ENCODE measurements at places on chromosomes 5 and 9. TPM values are rescaled to one million over a fixed set of nuclear protein-coding genes. Genes with fewer than 3 reads are reported as not detected.

DNA sequence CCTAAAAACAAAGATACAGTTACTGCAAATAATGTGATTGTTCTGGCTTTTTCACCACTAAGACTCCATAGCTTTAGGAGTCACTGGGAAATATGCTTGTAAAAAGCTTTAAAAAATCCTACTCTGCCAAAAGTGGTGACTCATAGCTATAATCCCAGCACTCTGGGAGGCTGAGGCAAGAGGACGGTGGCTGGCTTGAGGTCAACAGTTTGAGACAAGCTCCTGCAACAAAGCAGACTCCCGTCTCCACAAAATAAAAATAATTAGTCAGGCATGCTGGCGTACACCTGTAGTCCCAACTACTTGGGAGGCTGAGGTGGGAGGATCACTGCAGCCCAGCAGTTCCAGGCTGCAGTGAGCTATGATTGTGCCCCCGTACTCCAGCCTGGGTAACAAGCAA lies 406.4 kb downstream of the HTR1A start:
- H3K4me3 ChIP-seq = no peak overlapping the region
- H3K27ac ChIP-seq = no peak overlapping the region
- DNase-seq = no peak
- no peaks in the 10 kb centered on the region for H3K27me3 ChIP-seq
- no peaks in the 10 kb centered on the region for H3K4me1 ChIP-seq

GRCh38 chr9:124239249-124240073 lies 18.3 kb upstream of the NEK6 start:
- H3K27me3 ChIP-seq = peaks cover 28% of the 10 kb centered on the region
- no peak for DNase-seq
- H3K27ac ChIP-seq = no peak overlapping the region
- peaks cover 19% of the 10 kb centered on the region for H3K4me1 ChIP-seq
- H3K36me3 ChIP-seq = peaks cover 2% of the 10 kb centered on the region

The CPLANE1 gene
- total RNA-seq = 31.4 TPM

DNA sequence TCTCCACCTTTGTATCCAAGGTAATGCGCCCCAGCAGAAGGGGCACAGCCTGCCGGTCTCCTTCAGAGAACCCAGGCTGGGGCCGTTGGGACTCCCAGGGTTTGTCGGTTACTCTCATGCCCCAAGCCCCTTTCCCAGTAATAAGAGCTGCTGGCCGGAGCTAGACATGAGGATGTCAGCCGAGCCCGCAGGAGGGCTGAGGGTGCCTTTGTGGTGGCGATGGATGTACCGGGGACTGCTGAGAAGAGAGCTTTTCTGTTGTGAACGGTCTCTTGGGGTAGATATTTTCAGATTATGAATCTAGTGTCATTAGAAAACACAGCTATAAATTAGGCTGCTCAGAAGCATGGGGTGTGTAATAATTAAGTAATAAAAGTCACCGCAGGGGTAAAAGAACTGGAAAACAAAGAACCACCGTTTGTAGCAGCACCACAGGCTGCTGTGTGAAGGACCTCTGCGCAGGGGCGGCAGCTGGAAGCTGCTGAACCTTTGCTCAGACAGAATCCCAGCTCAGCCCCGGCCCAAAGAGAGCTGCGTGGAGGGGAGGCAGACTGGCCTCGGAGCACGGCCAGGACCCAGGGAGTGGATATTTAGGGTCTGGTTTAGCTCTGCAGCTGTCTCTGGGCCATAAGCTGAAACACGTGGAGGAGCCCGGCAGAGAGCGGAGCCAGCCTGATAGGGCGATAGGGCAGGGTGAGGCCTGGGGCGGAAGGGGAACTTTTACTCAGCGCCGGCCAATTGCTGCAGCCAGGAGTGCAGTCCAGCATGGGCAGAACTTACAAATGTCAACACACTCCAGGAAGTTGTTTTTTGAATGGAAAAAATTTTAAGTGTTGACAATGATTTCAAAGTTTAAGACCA lies 50.5 kb upstream of the BARHL1 start:
- H3K27me3 ChIP-seq = peaks cover 19% of the 10 kb centered on the region
- H3K27ac ChIP-seq = no peak overlapping the region
- no peaks in the 10 kb centered on the region for H3K4me1 ChIP-seq
- peaks cover 1% of the 10 kb centered on the region for H3K36me3 ChIP-seq

- peaks cover 14% of the 10 kb centered on the region for H3K4me1 ChIP-seq
- no peak overlapping the region for H3K27ac ChIP-seq
- no peaks in the 10 kb centered on the region for H3K27me3 ChIP-seq
- H3K36me3 ChIP-seq = peaks cover 5% of the 10 kb centered on the region
- H3K4me3 ChIP-seq = no peak overlapping the region
Observed at GRCh38 chr9:125589287-125589686, 117.7 kb downstream of the MAPKAP1 start.

- no peak overlapping the region for H3K27ac ChIP-seq
- H3K4me3 ChIP-seq = no peak overlapping the region
- no peak for DNase-seq
- no peaks in the 10 kb centered on the region for H3K36me3 ChIP-seq
- H3K27me3 ChIP-seq = peaks cover 32% of the 10 kb centered on the region
Observed at GRCh38 chr5:5141625-5142525, 1.7 kb downstream of the ADAMTS16 start.

- H3K4me1 ChIP-seq = peaks cover 13% of the 10 kb centered on the region
- H3K4me3 ChIP-seq = no peak overlapping the region
- peak overlapping the region; percentile 0 for H3K27ac ChIP-seq
Observed at GRCh38 chr5:89204756-89205155, 321.8 kb upstream of the MEF2C start.

- no peaks in the 10 kb centered on the region for H3K27me3 ChIP-seq
- no peaks in the 10 kb centered on the region for H3K36me3 ChIP-seq
- no peak overlapping the region for H3K27ac ChIP-seq
Observed at GRCh38 chr9:123614306-123615263, 258.6 kb downstream of the CRB2 start.

GRCh38 chr5:35847491-35847890 lies 9.2 kb upstream of the IL7R start:
- H3K27me3 ChIP-seq = no peaks in the 10 kb centered on the region
- peaks cover 25% of the 10 kb centered on the region for H3K4me1 ChIP-seq
- no peak overlapping the region for H3K27ac ChIP-seq
- no peak for DNase-seq

The CBY3 gene
- total RNA-seq = not detected

DNA sequence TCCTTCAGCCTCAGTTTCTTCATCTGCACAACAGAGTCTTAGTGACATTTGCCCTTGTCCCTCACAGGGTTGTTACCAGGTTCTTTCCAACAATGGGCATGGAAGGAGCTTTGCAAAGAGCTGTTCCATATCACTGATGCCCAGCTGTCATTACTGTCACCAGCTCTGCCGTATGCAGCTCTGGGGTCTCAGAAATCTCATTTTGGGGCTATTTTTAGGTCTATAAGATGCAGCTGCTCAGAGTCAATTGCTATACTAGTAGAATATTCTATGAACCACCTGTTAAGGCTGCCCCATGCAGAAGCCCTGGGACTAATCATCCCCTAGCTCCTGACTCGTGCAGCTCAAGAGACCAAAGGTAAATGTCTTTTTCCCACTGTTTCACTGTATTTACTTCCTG lies 105.1 kb upstream of the TNPO1 start:
- DNase-seq = no peak
- no peaks in the 10 kb centered on the region for H3K36me3 ChIP-seq
- no peak overlapping the region for H3K27ac ChIP-seq
- peaks cover 3% of the 10 kb centered on the region for H3K27me3 ChIP-seq

DNA sequence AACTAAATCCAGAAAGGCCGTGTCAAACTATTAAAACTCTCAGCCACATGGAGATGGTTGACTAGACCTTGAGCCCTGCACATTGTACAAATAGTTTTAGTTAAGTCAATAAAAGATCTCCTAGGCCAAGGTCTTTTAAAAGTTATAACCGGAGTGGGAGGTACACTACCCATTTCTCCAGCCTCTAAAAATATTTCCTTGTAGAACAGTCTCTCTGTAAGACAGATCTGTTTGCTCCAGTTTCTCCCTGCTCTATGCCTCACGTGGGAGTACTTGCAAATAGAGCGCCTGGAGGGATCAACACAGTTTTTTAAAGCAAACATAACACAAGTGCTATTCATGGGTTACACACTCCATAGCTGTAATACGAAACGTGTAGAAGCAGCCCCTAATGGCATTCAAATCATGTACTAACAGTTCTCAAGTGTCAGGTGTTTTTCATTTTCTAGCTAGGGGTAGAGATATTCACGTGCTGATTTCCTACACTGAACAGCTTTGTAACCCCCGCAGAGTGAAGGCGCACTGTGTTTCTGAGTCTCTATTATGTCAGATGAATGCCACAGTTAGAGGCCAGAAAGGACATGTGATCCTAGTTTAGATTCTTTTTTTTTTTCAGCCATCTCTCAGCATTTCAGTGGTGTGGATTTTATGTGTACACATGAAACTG lies 703.4 kb upstream of the GRAMD2B start:
- H3K36me3 ChIP-seq = no peaks in the 10 kb centered on the region
- H3K27ac ChIP-seq = peak overlapping the region; percentile 93
- H3K4me3 ChIP-seq = peak overlapping the region; percentile 23

- no peak overlapping the region for H3K4me3 ChIP-seq
- H3K36me3 ChIP-seq = no peaks in the 10 kb centered on the region
- H3K4me1 ChIP-seq = peaks cover 4% of the 10 kb centered on the region
- no peak overlapping the region for H3K27ac ChIP-seq
- peaks cover 4% of the 10 kb centered on the region for H3K27me3 ChIP-seq
Observed at GRCh38 chr9:134189470-134190231, 25.3 kb upstream of the RNU6ATAC start.

- H3K36me3 ChIP-seq = no peaks in the 10 kb centered on the region
- H3K4me3 ChIP-seq = no peak overlapping the region
- no peak for DNase-seq
- H3K27ac ChIP-seq = no peak overlapping the region
Observed at GRCh38 chr5:75620184-75620959, 9.1 kb downstream of the ANKDD1B start.

DNA sequence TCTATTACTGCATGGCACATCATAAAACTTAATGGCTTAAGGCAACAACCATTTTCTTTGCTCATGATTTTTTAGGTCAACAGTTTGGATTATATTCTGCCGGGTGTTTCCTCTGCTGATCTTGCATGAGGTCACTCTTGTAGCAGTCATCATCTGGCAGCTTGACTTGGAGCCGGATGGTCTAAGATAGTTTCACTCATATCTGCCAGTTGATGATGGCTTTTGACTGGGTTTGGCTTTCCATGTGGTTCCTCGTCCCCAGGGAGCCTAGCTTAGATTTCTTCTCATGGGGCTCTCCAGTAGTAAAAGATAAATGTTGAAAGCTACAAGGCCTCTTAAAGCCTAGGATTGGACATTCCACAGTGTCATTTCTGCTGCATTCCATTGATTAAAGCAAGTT lies 27.4 kb downstream of the LNPEP start:
- peak overlapping the region; percentile 73 for H3K27ac ChIP-seq
- no peak overlapping the region for H3K4me3 ChIP-seq
- DNase-seq = no peak
- peaks cover 66% of the 10 kb centered on the region for H3K4me1 ChIP-seq

DNA sequence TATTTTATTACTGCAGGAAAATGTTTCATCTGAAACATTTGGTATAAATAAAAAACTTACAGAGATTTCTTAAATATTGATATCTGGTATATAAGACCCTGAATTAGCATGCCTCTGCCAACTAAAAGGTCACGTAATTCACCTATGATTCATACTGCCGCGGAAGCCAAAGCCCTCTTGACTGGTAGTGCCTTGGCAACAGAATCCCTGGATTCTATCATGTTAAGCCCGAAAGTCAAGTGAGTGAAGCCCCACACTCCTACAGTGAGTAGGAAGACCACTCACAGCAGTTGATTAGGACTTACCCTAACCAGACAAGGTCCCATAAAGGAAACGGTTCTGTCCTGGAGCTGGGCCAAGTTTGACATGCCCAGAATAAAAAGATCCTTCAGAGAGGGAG lies 175.6 kb upstream of the NREP start:
- H3K27me3 ChIP-seq = no peaks in the 10 kb centered on the region
- no peak for DNase-seq
- peak overlapping the region; percentile 20 for H3K4me3 ChIP-seq
- H3K27ac ChIP-seq = peak overlapping the region; percentile 92

- H3K27me3 ChIP-seq = no peaks in the 10 kb centered on the region
- no peaks in the 10 kb centered on the region for H3K36me3 ChIP-seq
- peaks cover 8% of the 10 kb centered on the region for H3K4me1 ChIP-seq
- no peak overlapping the region for H3K27ac ChIP-seq
- no peak overlapping the region for H3K4me3 ChIP-seq
Observed at GRCh38 chr9:89478821-89479668, 18.9 kb downstream of the SEMA4D start.

The PLAC8L1 gene
- total RNA-seq = 1.4 TPM

- DNase-seq = no peak
- no peak overlapping the region for H3K27ac ChIP-seq
- H3K27me3 ChIP-seq = no peaks in the 10 kb centered on the region
- peaks cover 50% of the 10 kb centered on the region for H3K36me3 ChIP-seq
- H3K4me3 ChIP-seq = no peak overlapping the region
- no peaks in the 10 kb centered on the region for H3K4me1 ChIP-seq
Observed at GRCh38 chr9:114011313-114011712, 66.8 kb downstream of the AMBP start.

- H3K36me3 ChIP-seq = peaks cover 24% of the 10 kb centered on the region
- H3K27ac ChIP-seq = no peak overlapping the region
- peaks cover 30% of the 10 kb centered on the region for H3K4me1 ChIP-seq
- H3K4me3 ChIP-seq = no peak overlapping the region
- no peaks in the 10 kb centered on the region for H3K27me3 ChIP-seq
Observed at GRCh38 chr9:71743217-71743705, 25.1 kb downstream of the CEMIP2 start.

The BTNL3 gene
- total RNA-seq = not detected

The FAM151B gene
- total RNA-seq = 4.9 TPM

- H3K27ac ChIP-seq = no peak overlapping the region
- H3K4me1 ChIP-seq = peaks cover 6% of the 10 kb centered on the region
- H3K36me3 ChIP-seq = no peaks in the 10 kb centered on the region
- no peak overlapping the region for H3K4me3 ChIP-seq
- no peak for DNase-seq
Observed at GRCh38 chr5:125365747-125366146, 619.3 kb upstream of the ZNF608 start.
